T-cell (primary cell): ENCODE measurements at places on chromosomes 5 and 9. TPM values are rescaled to one million over a fixed set of nuclear protein-coding genes. Genes with fewer than 3 reads are reported as not detected.

Gene TPM2
- 21.4 TPM for total RNA-seq

Gene CYLC2
- total RNA-seq: not detected

Gene SLC27A6
- not detected for total RNA-seq

Gene PAEP
- not detected for total RNA-seq

Gene SMIM32
- total RNA-seq: not detected
